Natural killer cell (primary cell): ENCODE measurements at places on chromosomes 6 and 20.

DNA sequence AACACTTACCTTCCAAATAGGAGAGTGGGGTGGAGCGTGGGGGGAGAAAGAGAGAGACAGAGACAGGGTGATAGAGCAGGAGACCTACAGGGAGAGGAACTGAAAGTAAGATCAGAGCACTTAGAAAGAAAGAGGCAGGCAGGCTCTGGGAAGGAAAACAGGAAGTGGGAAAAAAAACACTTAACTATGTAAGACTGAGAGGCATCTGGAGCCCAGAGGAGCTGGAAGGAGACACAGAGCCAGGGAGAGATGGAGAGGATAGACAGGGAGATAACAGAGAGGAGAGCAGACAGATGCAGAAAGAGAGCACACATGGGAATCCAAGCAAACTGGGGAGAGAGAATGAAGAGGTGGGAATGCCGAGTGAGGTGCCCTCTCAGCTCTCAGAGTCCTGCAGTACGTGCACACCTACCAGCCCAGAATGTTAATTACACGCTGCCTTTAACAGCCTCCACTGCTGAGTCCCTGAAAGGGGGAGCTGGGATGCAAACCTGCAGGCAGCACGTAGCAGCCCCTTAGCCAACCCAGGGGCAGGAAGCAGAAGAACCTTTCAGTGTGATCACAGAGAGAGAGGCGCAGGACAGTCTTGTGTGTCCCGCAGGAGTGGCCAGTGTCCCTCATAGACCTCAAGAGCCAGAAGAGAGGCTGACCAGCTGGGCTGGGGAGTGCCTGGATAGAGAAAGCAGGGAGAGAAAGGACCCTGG lies 132.7 kb upstream of the LRFN2 start:
- H3K27me3 ChIP-seq: no peaks in the 10 kb centered on the region
- H3K36me3 ChIP-seq: no peaks in the 10 kb centered on the region
- H3K4me1 ChIP-seq: peaks cover 9% of the 10 kb centered on the region
- no peak overlapping the region for H3K4me3 ChIP-seq
- H3K27ac ChIP-seq: no peak overlapping the region
- no peak for DNase-seq

GRCh38 chr6:168708526-168708925 lies 267.5 kb downstream of the SMOC2 start:
- no peaks in the 10 kb centered on the region for H3K4me1 ChIP-seq
- DNase-seq: no peak
- no peak overlapping the region for H3K27ac ChIP-seq
- H3K4me3 ChIP-seq: no peak overlapping the region

DNA sequence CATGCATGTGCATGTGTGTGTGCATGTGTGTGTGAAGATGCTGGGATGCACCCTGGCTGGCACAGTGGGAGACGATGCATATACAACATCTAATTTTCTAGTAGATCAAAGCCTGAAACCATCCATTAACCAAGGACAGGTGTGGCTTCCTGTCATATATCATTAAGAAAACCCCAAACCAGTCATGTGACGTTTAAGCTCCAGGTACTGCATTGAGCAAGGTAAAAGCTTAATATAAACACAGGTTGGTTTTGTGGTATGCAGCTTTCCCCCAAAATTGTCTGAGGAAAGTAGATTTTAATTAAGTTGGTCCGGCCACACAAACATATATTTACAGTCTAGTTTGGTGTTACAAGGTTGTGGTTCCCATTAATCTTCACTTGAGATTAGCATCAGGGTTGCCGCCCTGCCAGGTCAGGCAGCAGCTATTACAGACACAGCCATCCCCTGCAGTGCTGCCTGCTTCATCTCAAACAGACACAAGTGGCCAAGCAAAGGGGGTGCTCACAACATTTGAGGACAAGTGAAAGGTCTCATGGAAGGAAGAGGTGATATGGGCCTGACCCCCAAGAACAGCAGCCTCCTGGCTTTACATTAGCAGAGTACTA lies 48.6 kb upstream of the NAA20 start:
- no peaks in the 10 kb centered on the region for H3K36me3 ChIP-seq
- H3K4me1 ChIP-seq: peaks cover 10% of the 10 kb centered on the region
- no peaks in the 10 kb centered on the region for H3K27me3 ChIP-seq
- no peak overlapping the region for H3K27ac ChIP-seq
- no peak for DNase-seq
- H3K4me3 ChIP-seq: no peak overlapping the region

GRCh38 chr6:3561725-3562124 lies 104.9 kb upstream of the SLC22A23 start:
- no peak for DNase-seq
- no peak overlapping the region for H3K27ac ChIP-seq
- H3K4me3 ChIP-seq: no peak overlapping the region
- H3K4me1 ChIP-seq: peaks cover 6% of the 10 kb centered on the region
- H3K27me3 ChIP-seq: no peaks in the 10 kb centered on the region
- no peaks in the 10 kb centered on the region for H3K36me3 ChIP-seq

DNA sequence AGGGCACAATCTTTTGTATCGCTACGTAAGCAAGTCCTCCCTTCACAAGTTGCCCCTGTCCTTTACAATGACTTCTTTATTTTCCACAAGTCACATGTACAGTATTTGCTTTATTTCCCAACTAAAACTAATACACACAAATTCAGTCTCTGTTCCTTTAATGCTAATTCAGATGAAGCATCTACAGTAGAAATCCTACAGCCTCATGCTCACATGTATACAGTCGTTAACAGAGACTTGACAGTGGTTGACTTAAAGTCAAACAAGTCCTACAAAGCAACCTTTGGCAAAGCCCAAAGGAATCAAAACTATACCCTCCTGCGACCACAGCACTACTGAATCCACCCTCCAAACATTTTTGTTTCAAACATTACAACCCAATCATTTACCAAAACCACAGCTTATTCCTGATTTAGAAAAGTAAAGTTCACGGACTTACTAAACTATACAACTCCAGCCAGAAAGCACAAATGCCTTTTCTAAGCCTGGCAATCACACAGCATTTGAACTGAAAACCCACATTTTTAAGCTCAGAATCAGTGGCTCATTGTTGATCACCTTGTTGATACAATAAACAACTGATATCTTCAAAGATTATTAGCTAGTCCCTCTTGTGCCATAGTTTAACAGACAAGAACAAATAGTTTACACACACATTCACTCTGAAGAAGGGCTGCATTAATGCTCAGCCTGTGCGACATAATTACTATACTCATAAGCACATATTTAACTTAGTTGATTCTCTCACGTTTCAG lies 70.9 kb upstream of the NHSL1 start:
- H3K4me3 ChIP-seq: no peak overlapping the region
- no peaks in the 10 kb centered on the region for H3K27me3 ChIP-seq
- no peaks in the 10 kb centered on the region for H3K4me1 ChIP-seq
- no peaks in the 10 kb centered on the region for H3K36me3 ChIP-seq
- H3K27ac ChIP-seq: no peak overlapping the region
- no peak for DNase-seq

- peaks cover 7% of the 10 kb centered on the region for H3K4me1 ChIP-seq
- no peaks in the 10 kb centered on the region for H3K27me3 ChIP-seq
- no peak for DNase-seq
- H3K4me3 ChIP-seq: no peak overlapping the region
- H3K27ac ChIP-seq: no peak overlapping the region
- H3K36me3 ChIP-seq: no peaks in the 10 kb centered on the region
Observed at GRCh38 chr20:34553366-34553867, 5.1 kb upstream of the MAP1LC3A start.

- H3K27ac ChIP-seq: no peak overlapping the region
- H3K4me3 ChIP-seq: no peak overlapping the region
- H3K36me3 ChIP-seq: peaks cover 49% of the 10 kb centered on the region
- DNase-seq: peak; percentile 29
Observed at GRCh38 chr20:62807444-62808210, 3.0 kb downstream of the OGFR start.

- H3K27ac ChIP-seq: no peak overlapping the region
- DNase-seq: no peak
- H3K36me3 ChIP-seq: no peaks in the 10 kb centered on the region
- no peak overlapping the region for H3K4me3 ChIP-seq
- no peaks in the 10 kb centered on the region for H3K27me3 ChIP-seq
- H3K4me1 ChIP-seq: no peaks in the 10 kb centered on the region
Observed at GRCh38 chr6:140193269-140193668, 818.8 kb upstream of the CITED2 start.

- H3K4me3 ChIP-seq: no peak overlapping the region
- H3K36me3 ChIP-seq: no peaks in the 10 kb centered on the region
- peak overlapping the region; percentile 85 for H3K27ac ChIP-seq
- H3K4me1 ChIP-seq: peaks cover 27% of the 10 kb centered on the region
- DNase-seq: peak; percentile 77
Observed at GRCh38 chr6:129749749-129750120, 39.8 kb upstream of the ARHGAP18 start.

DNA sequence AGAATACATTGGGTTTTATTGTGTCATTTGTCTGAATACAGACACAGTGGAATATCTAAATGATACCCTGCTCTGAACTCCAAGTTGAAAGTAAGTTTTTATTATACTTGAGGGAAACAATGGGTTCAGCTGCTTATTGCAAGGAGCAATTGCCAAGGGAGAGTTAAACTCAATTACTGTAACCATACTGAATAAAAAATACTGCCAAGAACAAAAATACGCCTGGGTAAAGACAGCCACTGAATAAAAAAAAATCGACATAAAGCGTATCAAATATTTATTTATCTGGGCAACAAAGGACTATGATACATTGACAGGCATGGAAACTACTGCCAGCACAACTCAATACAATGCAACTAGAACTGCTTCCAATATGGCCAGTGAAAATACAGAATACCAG lies 18.1 kb downstream of the TFAP2A start:
- H3K27ac ChIP-seq: no peak overlapping the region
- no peak overlapping the region for H3K4me3 ChIP-seq
- H3K27me3 ChIP-seq: peaks cover 73% of the 10 kb centered on the region
- no peaks in the 10 kb centered on the region for H3K36me3 ChIP-seq
- DNase-seq: no peak

- no peaks in the 10 kb centered on the region for H3K27me3 ChIP-seq
- H3K4me1 ChIP-seq: no peaks in the 10 kb centered on the region
- no peaks in the 10 kb centered on the region for H3K36me3 ChIP-seq
Observed at GRCh38 chr6:19209202-19209601, 628.0 kb upstream of the ID4 start.

GRCh38 chr20:39258253-39258652 lies 296.1 kb downstream of the DHX35 start:
- H3K27me3 ChIP-seq: no peaks in the 10 kb centered on the region
- H3K4me3 ChIP-seq: no peak overlapping the region
- H3K27ac ChIP-seq: no peak overlapping the region
- DNase-seq: no peak
- H3K36me3 ChIP-seq: no peaks in the 10 kb centered on the region

DNA sequence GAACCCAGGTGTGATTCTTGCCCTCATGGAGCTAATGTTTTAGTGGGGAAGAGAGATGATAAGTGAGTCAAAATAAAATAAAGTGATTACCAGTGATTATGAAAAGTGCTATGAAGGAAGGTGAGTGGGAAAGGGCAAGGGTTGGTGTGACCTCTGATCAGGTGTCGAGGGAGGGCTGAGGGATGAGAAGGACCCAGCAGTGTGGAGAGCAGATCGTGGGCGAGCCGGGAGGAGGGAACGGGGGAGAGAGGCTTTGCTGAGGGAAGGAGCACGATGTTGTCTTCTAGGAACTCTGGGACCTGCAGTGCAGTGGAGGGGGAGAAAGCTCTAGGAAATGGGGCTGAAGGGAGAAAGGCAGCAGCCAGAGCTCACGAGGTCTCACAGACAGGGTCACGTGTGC lies 192.1 kb downstream of the TMEM242 start:
- DNase-seq: no peak
- H3K27me3 ChIP-seq: no peaks in the 10 kb centered on the region
- H3K36me3 ChIP-seq: peaks cover 30% of the 10 kb centered on the region
- H3K4me3 ChIP-seq: no peak overlapping the region
- no peak overlapping the region for H3K27ac ChIP-seq

DNA sequence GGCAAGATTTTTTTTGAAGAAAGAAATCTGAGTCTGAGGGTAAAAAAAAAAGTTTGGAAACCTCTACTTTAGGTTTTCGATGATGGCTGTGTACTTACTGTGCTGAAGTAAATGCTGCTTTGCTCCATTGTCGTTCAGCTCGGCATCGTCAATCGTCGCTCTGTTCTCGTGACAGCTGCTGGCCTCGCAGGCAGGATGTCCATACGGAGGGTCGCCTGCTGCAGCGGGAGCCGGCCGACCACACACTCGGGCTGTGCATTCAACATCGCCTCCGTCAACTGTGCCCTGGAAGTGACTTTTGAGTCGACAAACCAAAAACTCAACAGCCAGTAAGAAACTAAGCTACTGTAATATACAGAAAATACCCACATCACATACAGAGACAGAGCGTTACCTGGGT lies 53.1 kb upstream of the SMOC2 start:
- no peaks in the 10 kb centered on the region for H3K4me1 ChIP-seq
- no peak overlapping the region for H3K27ac ChIP-seq
- H3K36me3 ChIP-seq: no peaks in the 10 kb centered on the region
- no peak for DNase-seq

- H3K4me1 ChIP-seq: peaks cover 38% of the 10 kb centered on the region
- peak overlapping the region; percentile 13 for H3K4me3 ChIP-seq
- DNase-seq: no peak
Observed at GRCh38 chr6:99603421-99604165, 3.0 kb upstream of the PRDM13 start.

DNA sequence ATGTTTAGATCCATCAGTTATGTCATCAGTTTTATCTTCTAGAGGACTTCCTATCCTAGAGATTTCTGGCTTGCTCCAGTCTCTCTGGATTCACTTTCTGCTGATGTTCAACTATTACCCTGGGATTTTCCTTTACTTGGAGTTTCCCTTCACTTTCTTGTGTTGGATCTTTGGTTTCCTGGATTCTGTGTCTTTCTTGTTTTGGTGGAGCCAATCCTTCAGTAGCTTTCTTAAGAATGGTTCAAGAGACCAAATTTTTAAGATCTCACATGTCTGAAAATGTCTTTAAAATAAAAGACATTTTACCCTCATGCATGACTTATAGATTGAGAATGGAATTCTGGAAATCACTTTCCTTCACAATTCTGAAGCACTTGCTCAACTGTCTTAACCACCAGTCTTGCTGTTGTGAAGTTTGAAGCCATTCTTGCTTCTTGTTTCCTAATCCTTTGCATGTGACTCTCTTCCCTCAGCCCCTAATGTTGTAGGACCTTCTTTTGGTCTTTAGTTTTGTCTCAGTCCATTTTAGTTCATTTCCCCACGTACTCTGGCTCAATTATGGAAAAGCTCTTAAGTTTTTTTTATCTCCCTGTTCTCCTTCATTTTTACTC lies 87.9 kb downstream of the ARID1B start:
- no peaks in the 10 kb centered on the region for H3K36me3 ChIP-seq
- peaks cover 19% of the 10 kb centered on the region for H3K4me1 ChIP-seq
- H3K27ac ChIP-seq: no peak overlapping the region
- no peak overlapping the region for H3K4me3 ChIP-seq

DNA sequence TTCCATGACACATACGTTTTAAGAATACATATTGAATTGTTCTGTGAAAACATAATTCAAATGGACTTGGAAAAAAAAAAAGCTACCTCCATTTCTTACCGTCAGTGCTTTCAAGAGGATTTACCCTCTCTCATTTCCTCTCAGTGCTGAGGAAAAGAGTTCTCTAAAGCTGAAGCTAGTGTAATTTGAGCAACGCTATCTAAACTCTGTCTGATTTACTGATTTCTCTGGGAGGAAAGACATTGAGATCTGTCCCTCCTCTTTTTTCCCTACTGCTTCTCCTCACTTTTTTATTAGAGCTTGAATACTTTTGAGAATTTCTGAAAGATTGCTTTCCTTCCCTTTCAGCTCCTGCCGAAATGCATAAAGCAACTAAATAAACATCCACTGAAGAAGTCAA lies 41.2 kb upstream of the GRIK2 start:
- no peaks in the 10 kb centered on the region for H3K27me3 ChIP-seq
- H3K4me3 ChIP-seq: no peak overlapping the region
- H3K36me3 ChIP-seq: no peaks in the 10 kb centered on the region
- H3K4me1 ChIP-seq: no peaks in the 10 kb centered on the region
- DNase-seq: no peak
- no peak overlapping the region for H3K27ac ChIP-seq
